ENCODE measurements at places on chromosomes 6 and 20.
A peak's percentile ranks its signal among the peaks of the same experiment; 100 is the strongest.

- DNase-seq: no peak
These were observed 63.9 kb downstream of the FARS2 start for GRCh38 chr6:5325173-5325572.

DNA sequence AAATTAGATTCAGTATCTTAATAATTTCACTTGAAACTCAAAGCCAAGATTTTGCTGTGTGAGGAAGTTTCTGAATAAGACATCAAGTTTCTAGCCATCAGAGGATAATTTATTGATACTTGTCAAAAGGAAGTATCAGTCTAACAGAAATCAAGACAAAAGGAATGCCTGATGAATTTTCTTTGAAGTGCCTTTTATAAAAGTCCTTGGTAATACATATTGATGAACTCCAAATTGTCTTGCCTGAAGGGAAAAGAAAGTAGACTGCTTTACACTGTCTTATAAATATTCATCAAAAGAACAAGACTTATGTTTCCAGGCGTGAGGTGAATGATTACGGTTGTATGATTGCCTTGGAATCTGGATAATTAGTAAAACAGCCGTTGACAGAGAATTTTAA, 986.0 kb upstream of the MAP3K7 start:
- no peak for DNase-seq

- no peak for DNase-seq
These were observed 15.6 kb downstream of the ARHGAP40 start for GRCh38 chr20:38617011-38617829.

- peak; percentile 8 for DNase-seq
These were observed 107.7 kb upstream of the PRND start for GRCh38 chr20:4613718-4614620.

GRCh38 chr20:31607640-31608250, 2.7 kb downstream of the ID1 start:
- DNase-seq: no peak

- no peak for DNase-seq
These were observed 43.1 kb upstream of the PHACTR3 start for GRCh38 chr20:59561228-59561605.

DNA sequence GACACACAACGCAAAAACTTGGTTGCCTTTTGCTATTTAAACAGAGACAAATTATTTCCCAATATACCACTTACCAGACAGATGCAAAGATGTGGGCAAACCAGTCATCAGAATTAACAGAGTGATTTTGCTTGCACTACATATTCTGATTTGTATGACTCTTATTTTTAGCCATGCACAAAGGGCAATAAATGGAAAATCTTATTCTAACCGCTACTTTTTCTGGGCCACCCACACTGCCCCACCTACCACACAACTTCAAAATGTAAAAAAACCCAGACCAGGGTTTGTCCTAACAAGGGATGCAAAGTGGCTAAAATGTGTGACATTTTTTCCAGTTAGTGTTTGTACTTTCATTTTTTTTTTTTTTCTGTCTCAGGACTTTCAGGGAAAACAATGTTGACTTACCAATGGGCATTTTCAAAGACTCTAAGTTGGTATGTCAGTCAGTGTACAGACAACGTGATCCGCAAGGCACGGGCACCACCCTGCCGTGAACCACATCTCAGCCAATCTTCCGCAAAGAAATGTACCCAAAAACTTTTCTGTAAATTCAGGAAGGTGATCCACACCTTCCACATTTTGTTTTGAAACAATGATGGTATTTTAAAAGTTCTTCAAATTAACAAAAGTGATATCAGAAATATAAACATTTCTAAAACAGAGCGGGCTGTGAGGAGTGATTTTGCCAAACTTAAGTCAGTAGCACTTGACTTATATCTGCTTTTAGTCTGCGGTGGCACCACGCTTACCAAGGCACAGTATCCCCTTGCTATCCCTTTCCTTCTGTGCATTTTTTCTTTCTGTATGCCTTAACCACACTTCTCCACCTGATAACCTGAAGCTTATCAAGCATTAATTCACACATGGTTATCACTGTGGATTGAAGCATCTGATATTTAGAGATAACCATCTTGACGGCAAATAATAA, 185.6 kb downstream of the GJA10 start:
- no peak for DNase-seq

- DNase-seq: no peak
These were observed 28.3 kb downstream of the RIN2 start for GRCh38 chr20:19786311-19786710.

- no peak for DNase-seq
These were observed 25.5 kb downstream of the NPEPL1 start for GRCh38 chr20:58718121-58718563.

DNA sequence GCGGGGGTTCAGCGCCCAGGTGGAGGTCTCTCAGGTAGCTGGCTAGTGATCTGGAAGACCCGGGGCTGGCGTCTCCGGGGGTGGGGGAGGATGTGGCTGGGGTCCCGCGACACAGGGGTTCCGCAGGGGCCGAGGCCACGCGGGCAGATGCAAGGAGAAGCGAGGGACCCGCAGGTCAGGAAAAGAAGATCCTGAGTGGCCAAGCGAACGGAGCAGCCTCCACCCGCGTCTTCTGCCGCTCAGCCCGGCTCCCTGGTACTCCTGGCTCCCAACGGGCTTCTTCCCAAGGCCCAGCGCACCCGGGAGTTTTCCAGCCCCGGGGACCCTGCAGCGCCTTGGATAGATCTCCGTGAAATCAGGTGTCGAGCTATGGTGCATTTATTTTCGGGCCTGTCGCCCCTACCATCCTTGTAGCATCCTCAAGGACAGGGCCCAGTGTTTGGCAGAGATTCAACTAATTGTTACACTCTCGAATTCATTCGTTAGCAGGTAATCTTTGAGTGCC, 682 bp upstream of the CHD6 start:
- no peak for DNase-seq

- no peak for DNase-seq
These were observed 83.6 kb upstream of the MYLIP start for GRCh38 chr6:16045238-16045637.

GRCh38 chr6:89299466-89299850, 15.6 kb downstream of the GABRR2 start:
- no peak for DNase-seq

DNA sequence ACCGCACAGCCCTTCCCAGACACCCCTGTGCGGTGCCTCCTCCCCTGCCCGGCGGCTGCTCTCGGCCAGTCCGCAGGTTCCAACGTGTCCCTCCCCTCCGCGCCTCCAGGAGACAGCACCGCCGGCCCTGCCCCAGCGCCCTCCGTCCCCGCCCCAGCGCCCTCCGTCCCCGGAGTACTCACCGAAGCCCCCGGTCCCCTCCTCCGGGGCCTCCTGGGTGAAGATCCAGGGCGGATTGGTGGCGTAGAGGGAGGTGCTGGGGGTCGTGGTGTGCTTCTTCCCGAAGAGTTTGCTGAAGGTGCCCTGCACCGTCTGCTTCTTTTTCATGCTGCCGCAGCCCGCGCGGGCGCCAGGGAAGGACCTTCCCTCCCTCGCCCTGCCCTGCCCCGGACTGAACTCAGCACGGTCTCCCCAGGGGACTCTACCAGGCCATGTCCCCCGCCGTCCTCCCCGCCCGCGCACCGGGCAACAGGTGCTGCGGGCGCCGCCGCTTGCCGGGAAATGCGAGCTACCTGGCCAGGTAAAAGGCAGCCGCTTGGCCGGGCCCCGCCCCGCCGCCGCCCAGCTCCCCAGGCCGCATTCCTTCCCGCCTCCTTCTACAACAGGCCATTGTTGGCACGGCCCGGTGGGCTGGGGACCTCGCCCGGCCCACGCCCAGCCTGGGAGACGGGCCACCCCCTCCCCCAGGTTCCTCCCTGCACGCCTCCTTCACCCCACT, at the start of gene C6orf132:
C6orf132 (minus strand) TSS at position 503 of the 718 bp plus-strand sequence; CDS start at position 327, 176 bp downstream.
- peak; percentile 14 for DNase-seq

DNA sequence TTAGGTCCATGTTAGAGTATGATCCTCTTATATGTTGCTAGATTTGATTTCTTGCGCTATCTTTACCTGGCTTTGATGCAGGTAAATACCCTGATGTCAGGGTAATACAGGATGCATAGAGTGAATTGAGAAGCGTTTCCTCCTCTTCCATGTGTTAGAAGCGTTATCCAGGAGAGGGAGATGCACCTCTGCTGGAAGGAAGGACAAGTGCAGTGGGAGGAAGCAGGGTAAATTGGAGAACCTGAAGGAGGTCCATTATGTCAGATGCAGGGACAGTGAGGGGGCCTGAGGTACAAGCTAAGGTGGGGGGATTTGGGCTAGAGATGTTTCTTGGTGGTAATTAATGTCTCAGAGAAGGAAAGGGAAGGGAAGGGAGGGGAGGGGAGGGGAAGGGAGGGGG, 7.7 kb downstream of the SHLD1 start:
- no peak for DNase-seq

GRCh38 chr6:122151763-122152162, 247.7 kb upstream of the HSF2 start:
- DNase-seq: no peak

- DNase-seq: peak; percentile 20
These were observed 649.7 kb upstream of the GJE1 start for GRCh38 chr6:141482796-141483597.

DNA sequence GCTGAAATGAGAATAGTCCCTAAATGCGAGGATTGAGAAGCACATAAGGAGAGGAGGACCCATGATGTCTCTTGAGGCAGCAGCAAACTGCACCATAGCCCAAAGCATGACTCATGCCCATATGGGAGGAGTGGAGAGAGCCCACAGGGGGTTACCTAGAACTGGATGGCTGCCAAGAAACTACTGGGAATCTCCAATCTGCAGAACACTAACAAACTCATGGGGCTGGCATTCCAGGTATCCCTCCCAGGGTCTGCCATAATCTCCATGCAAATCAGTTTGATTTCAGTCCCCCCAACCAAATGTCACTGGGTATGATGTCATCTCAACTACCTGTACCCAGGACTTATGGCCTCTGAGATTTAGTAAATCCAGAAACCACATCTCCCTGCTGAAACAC, 410.5 kb downstream of the PTPRT start:
- no peak for DNase-seq

- DNase-seq: no peak
These were observed 40.5 kb upstream of the MPC1 start for GRCh38 chr6:166423051-166423745.

GRCh38 chr6:113632220-113632864, 224.8 kb upstream of the MARCKS start:
- DNase-seq: no peak

GRCh38 chr6:15770347-15771143, 107.7 kb upstream of the DTNBP1 start:
- DNase-seq: no peak

GRCh38 chr6:125968493-125968892, 11.9 kb downstream of the HINT3 start:
- DNase-seq: no peak

GRCh38 chr20:12860619-12861247, 148.0 kb upstream of the SPTLC3 start:
- no peak for DNase-seq

DNA sequence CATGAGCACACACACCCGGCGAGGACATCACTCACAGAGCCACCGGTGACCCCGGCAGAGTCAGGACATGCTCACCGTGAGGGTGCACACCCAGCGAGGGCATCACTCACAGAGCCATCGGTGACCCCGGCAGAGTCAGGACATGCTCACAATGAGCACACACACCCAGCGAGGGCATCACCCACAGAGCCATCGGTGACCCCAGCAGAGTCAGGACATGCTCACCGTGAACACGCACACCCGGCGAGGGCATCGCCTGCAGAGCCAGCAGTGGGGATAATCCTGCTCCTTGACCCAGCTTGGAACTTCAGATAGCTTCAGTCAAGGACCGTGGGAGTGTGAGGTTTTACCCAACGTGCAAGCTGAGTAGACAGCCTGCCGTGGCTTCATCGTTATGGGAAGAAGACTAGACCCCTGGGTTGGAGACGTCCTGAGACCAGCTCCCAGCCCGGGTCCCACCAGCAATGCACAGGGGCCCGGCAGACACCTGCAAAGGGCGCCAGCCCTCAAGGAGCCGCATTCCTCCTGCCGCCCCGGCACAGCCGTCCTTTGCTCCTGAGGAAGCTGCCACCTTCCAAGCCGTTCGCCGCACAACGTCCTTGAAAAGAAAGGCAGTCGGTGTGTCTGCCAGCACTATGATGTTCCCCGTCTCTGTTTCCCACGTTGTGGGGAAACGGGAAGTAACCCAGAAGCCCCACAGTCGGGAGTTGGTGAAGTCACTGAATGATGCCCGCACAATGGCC, 192.3 kb downstream of the DLL1 start:
- DNase-seq: no peak

DNA sequence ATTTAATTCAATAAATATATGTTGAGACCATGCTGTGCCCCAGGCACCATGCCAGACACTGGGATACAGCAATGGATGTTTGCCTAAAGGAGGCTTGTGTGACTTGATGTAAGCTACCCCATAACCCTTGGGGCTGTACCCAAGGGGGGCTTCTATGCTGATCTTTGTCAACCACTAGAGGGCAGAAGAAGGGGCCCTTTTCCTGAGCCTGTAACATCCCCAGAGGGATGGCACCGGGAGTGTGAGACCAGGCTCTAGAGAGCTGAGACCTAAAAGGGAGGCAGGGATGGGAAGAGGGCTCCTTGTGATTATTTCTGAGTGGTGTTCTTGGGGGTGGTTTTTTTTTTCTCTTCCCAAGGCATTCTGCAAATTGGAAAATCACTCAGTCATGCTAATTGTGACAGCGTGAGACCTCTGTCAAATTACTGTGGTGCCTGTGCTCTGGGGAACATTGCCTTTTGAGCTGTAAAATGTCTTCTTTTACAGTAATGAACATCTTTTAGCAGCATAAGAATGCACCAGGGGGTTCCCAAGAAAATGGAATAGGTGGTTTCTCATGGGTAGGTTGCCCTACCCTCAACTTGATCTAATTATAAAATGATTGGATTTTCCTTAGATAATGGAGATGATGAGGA, 138.7 kb upstream of the SLC24A3 start:
- no peak for DNase-seq

DNA sequence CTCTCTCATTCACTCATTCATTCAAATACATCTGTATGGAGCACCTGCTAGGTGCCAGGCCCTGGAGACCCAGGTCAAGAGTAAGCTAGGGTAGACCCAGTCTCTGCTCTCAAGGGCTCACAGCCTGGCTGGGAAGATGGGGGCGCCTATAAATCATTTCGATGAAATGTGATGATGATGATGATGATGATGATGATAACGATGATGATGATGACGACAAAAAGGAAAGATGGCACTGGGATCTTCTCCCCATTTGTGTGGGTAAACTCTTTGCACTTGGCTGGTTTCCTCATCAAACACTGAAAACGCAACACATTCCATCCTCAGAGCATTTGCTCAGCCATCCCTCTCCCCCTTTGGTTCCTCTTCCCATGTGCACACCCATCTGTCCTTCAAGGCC, 188.0 kb upstream of the CDYL start:
- DNase-seq: no peak

DNA sequence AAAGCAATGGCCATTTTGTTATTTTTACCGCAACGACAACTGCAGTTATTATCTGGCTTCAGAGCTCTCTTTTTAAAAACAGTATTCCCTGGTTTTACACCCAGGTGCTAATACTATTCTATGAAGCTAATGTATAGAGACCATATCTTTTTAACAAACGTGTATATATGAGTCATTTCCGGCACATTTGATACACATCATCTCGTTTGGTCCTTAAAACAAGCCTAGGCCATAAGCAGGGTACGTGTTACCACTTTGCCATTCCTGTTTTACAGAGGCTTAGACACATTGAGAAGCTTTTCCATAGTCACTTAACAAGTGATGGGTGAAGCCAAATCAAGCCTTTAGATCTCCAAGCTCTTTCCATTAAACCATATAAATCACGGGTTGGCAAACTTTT, 5.5 kb downstream of the TRAF3IP2 start:
- DNase-seq: no peak

Data from NCI-H1930 (cell line).